Vein endothelial cell (primary cell): ENCODE measurements at places on chromosomes 11 and 22. TPM values are rescaled to one million over a fixed set of nuclear protein-coding genes. Genes with fewer than 3 reads are reported as not detected.

Gene AGBL2
- 0.10 and 3.6 TPM in 2 replicates for total RNA-seq

Gene ADORA2A
- total RNA-seq, result 10.6 and 18.6 TPM in 2 replicates

Gene TRPM5
- not detected in 2 replicates for total RNA-seq

Gene MMP13
- not detected in 2 replicates for total RNA-seq

Gene TMEM45B
- total RNA-seq, result 0.10 and 0.33 TPM in 2 replicates
